MCF 10A (cell line): ENCODE measurements at places on chromosomes 4 and X. TPM values are rescaled to one million over a fixed set of nuclear protein-coding genes. Genes with fewer than 3 reads are reported as not detected.

FAM193A gene
- 30.7 and 31.3 TPM in 2 replicates for total RNA-seq

GPR50 gene
- total RNA-seq = not detected in 2 replicates

NXF2B gene
- total RNA-seq = not detected in 2 replicates

NDP gene
- not detected in 2 replicates for total RNA-seq

IL3RA gene
- not detected in 2 replicates for total RNA-seq

C4orf50 gene
- not detected in 2 replicates for total RNA-seq

LAMTOR3 gene
- total RNA-seq = 33.5 and 35.9 TPM in 2 replicates

PGAM4 gene
- not detected in 2 replicates for total RNA-seq

CACNA1F gene
- total RNA-seq = not detected in 2 replicates

TMEM154 gene
- total RNA-seq = 37.9 and 41.5 TPM in 2 replicates

FREM3 gene
- not detected in 2 replicates for total RNA-seq

PIN4 gene
- total RNA-seq = 7.0 and 7.6 TPM in 2 replicates

NCAPG gene
- total RNA-seq = 23.2 and 38.6 TPM in 2 replicates

CRMP1 gene
- total RNA-seq = not detected in 2 replicates

TMEM129 gene
- total RNA-seq = 25.5 and 38.3 TPM in 2 replicates

CTAG1A gene
- total RNA-seq = not detected in 2 replicates

HSFX4 gene
- total RNA-seq = not detected in 2 replicates

ADAM29 gene
- not detected in 2 replicates for total RNA-seq

CENPVL3 gene
- not detected in 2 replicates for total RNA-seq

HTR2C gene
- not detected in 2 replicates for total RNA-seq

NUP62CL gene
- 4.8 and 7.3 TPM in 2 replicates for total RNA-seq

OPN1MW gene
- total RNA-seq = not detected in 2 replicates

CCNG2 gene
- total RNA-seq = 23.5 and 28.5 TPM in 2 replicates

PCDH7 gene
- 3.6 and 5.6 TPM in 2 replicates for total RNA-seq

ODAM gene
- total RNA-seq = not detected in 2 replicates

HSFX1 gene
- total RNA-seq = 0.61 TPM in 1 of 2 replicates, not detected in the other

SHISA3 gene
- not detected in 2 replicates for total RNA-seq

MAGEA12 gene
- total RNA-seq = not detected in 2 replicates

PABPC5 gene
- not detected in 2 replicates for total RNA-seq

CDKL5 gene
- total RNA-seq = 8.2 and 8.3 TPM in 2 replicates

KLF8 gene
- 12.6 and 14.0 TPM in 2 replicates for total RNA-seq

CT45A9 gene
- total RNA-seq = not detected in 2 replicates

UBL4A gene
- total RNA-seq = 26.7 and 27.9 TPM in 2 replicates

DUSP9 gene
- not detected in 2 replicates for total RNA-seq

PRSS12 gene
- total RNA-seq = 8.9 and 10.7 TPM in 2 replicates

UGT2A1 gene
- not detected in 2 replicates for total RNA-seq

TXK gene
- total RNA-seq = not detected in 2 replicates

GLUD2 gene
- 0.32 and 0.63 TPM in 2 replicates for total RNA-seq

NOX1 gene
- not detected in 2 replicates for total RNA-seq

CT45A10 gene
- not detected in 2 replicates for total RNA-seq

DUX4 gene
- total RNA-seq = not detected in 2 replicates

SSX2 gene
- total RNA-seq = not detected in 2 replicates

TMEM128 gene
- 26.8 and 31.5 TPM in 2 replicates for total RNA-seq

MAGEA2 gene
- total RNA-seq = not detected in 2 replicates

BEND4 gene
- not detected in 2 replicates for total RNA-seq

NXF2 gene
- not detected in 2 replicates for total RNA-seq

FMR1NB gene
- not detected in 2 replicates for total RNA-seq

ADGRA3 gene
- total RNA-seq = 25.2 and 27.3 TPM in 2 replicates

CCDC120 gene
- total RNA-seq = 10.3 and 14.4 TPM in 2 replicates

ZMAT1 gene
- total RNA-seq = not detected in 2 replicates

RAB39B gene
- total RNA-seq = 5.0 and 6.0 TPM in 2 replicates

ZFP92 gene
- not detected in 2 replicates for total RNA-seq

RASGEF1B gene
- total RNA-seq = 4.8 and 5.4 TPM in 2 replicates

GRID2 gene
- total RNA-seq = not detected in 2 replicates

IDUA gene
- total RNA-seq = 35.0 and 35.1 TPM in 2 replicates
